Naive thymus-derived CD4-positive, alpha-beta T cell (primary cell): ENCODE measurements at places on chromosomes 11 and 22. TPM values are rescaled to one million over a fixed set of nuclear protein-coding genes. Genes with fewer than 3 reads are reported as not detected.

DNA sequence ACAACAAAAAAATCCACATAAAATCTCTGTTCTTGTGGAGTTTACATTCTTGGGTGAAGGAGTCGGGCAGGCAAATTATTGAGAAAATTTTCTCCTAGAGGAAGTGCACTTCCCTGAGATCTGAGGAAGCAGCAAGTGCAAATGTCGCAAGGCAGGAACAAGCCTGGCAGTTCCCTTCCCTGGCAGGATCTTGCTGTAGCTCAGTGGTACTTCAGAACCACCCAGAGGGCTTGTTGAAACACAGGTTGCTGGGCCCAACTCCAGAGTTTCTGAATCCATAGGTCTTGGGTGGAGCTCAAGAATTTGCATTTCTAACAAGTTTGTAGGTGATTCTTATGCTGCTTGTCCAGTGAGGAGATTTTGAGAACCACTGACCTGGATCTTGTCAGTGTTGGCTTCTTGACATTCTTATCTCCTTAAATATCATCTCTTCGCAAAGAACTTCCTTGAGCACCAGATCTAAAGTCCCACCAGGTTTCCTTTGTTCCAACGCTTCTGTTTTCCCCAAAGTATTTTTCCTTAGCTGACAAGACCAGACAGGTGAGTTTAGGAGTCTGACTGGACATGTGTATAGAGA is 9.6 kb downstream of the QSER1 start:
- no peak for DNase-seq
- H3K4me1 ChIP-seq: no peaks in the 10 kb centered on the region
- no peaks in the 10 kb centered on the region for H3K36me3 ChIP-seq
- no peaks in the 10 kb centered on the region for H3K27me3 ChIP-seq
- H3K4me3 ChIP-seq: no peak overlapping the region
- H3K27ac ChIP-seq: no peak overlapping the region

DNA sequence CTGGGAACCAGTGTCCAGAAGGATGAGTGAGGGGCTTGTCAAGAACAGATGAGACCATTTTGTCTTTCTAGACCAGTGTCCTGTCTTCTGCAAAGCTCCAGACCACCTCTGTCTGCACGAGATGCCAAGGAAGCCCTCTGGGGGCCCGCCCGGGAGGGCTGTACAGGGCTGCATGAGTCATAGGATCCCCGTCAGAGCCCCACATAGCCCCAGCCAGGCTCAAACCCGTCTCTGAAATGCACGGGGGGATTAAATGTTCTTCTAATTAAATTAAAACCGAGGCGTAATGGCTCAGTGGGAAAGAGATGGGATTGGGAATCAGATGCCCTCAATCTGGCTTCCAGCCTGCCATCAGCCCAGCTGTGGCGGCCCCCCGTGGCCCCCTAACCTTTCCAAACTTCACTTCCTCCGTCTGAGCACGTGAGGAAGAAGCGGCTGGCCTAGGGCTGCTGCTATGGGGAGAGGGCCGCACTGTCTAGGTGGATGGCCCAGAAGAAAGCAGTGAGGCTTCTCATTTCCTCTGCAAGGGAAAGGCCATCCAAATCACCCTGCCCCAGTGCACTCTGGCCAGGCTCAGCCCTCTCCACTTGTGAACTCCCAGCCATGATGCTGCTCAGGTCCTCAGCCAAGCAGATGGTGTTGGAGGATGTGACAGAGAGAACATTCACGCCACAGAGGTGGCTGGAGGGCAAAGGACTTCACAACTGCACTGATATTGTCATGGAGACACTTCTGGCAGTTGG is 32.8 kb downstream of the KCNQ1OT1 start:
- no peak overlapping the region for H3K27ac ChIP-seq
- H3K27me3 ChIP-seq: no peaks in the 10 kb centered on the region
- no peak overlapping the region for H3K4me3 ChIP-seq
- peaks cover 3% of the 10 kb centered on the region for H3K36me3 ChIP-seq

UPK3A gene
- total RNA-seq: not detected

GRCh38 chr22:28075358-28075981 is 156.4 kb upstream of the PITPNB start:
- no peak overlapping the region for H3K27ac ChIP-seq
- no peaks in the 10 kb centered on the region for H3K4me1 ChIP-seq
- no peak overlapping the region for H3K4me3 ChIP-seq
- H3K27me3 ChIP-seq: no peaks in the 10 kb centered on the region

GRCh38 chr11:133997554-133997953 is 40.8 kb upstream of the IGSF9B start:
- H3K36me3 ChIP-seq: no peaks in the 10 kb centered on the region
- no peak overlapping the region for H3K4me3 ChIP-seq
- H3K27ac ChIP-seq: no peak overlapping the region

EHF gene
- not detected for total RNA-seq

SF3A1 gene
- 284 TPM for total RNA-seq

NUCB2 gene
- total RNA-seq: 132 and 145 TPM in 2 replicates

DNA sequence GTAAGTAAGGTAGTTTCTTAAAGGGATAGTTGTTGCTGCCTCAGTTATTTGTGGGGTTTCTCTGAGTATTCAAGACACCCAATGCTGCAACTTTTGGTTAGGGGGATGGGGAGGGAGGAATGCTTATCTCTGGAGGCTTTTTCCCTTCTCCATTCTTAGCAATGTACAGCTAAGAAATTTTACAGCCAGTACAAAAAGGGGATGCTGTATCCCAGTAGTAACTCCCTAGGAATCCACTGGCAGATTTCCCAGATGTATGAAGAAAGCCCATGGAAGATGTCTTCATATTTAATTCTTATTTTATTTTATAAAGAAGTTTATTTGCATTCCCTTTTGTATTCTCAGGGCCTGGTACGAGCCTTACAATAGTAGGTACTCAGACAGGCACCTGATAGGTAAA is 154.8 kb downstream of the ENTHD1 start:
- no peaks in the 10 kb centered on the region for H3K36me3 ChIP-seq
- H3K27me3 ChIP-seq: no peaks in the 10 kb centered on the region
- no peak for DNase-seq
- H3K4me3 ChIP-seq: no peak overlapping the region
- H3K4me1 ChIP-seq: no peaks in the 10 kb centered on the region
- no peak overlapping the region for H3K27ac ChIP-seq

DNA sequence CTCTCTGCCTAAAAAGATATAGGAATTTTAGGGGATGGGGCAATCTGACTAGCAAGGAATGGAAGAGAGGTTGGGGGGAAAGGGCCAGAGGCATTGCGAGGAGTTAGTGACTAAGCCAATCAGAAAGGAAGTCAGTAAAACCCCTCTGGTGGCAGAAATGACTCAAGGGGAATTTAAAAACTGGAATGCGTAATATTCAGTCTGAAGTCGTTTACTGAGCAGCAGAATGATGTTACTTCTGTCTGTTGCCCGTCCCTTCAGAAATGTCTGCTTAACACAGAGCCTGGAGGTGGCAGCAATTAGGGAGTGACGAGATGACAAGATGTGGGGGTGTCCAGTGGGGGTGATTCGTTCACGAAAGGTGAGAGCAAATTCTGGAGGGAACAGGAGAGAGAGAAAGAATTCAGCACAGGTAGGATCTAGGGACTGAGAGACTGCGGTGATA is 107.7 kb upstream of the CLMP start:
- no peaks in the 10 kb centered on the region for H3K27me3 ChIP-seq
- no peak overlapping the region for H3K4me3 ChIP-seq
- H3K36me3 ChIP-seq: no peaks in the 10 kb centered on the region

CTTN gene
- 1.3 TPM for total RNA-seq

GRCh38 chr11:115674937-115675544 is 170.8 kb upstream of the CADM1 start:
- no peak overlapping the region for H3K4me3 ChIP-seq
- no peaks in the 10 kb centered on the region for H3K36me3 ChIP-seq
- H3K4me1 ChIP-seq: no peaks in the 10 kb centered on the region
- no peak for DNase-seq
- H3K27ac ChIP-seq: no peak overlapping the region
- H3K27me3 ChIP-seq: no peaks in the 10 kb centered on the region

- no peaks in the 10 kb centered on the region for H3K36me3 ChIP-seq
- no peaks in the 10 kb centered on the region for H3K27me3 ChIP-seq
- H3K4me1 ChIP-seq: no peaks in the 10 kb centered on the region
- H3K4me3 ChIP-seq: no peak overlapping the region
Measured at GRCh38 chr11:63699896-63700295, 18.6 kb downstream of the RTN3 start.

DNA sequence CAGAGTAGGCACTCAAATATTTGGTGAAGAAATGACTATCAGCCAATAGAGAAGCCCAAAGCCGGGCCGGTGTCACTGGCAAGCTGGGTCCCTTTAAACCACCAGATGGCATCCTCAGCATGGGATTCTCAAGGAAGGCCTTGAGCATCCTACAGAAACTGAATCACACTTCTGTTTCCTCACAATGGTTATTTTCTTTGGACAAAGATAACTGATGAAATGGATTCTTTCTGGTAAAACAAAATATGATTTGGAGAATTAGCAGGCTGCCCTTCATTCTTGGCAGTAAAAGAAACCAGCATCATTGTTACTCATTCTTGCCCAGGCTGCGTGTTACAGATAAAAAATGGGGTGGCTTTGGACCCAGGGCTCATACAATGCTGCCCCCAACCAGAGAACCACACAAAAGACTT is 30.3 kb upstream of the ASPHD2 start:
- no peaks in the 10 kb centered on the region for H3K36me3 ChIP-seq
- no peaks in the 10 kb centered on the region for H3K4me1 ChIP-seq

OR10A5 gene
- total RNA-seq: not detected in 2 replicates

- H3K27me3 ChIP-seq: no peaks in the 10 kb centered on the region
- no peak overlapping the region for H3K27ac ChIP-seq
- no peaks in the 10 kb centered on the region for H3K36me3 ChIP-seq
- H3K4me3 ChIP-seq: no peak overlapping the region
- no peak for DNase-seq
- no peaks in the 10 kb centered on the region for H3K4me1 ChIP-seq
Measured at GRCh38 chr11:68071281-68072048, 32.6 kb downstream of the TCIRG1 start.

GRCh38 chr11:86143087-86144030 is 74.5 kb upstream of the PICALM start:
- H3K4me1 ChIP-seq: peaks cover 4% of the 10 kb centered on the region
- no peak for DNase-seq
- H3K27ac ChIP-seq: no peak overlapping the region
- no peaks in the 10 kb centered on the region for H3K27me3 ChIP-seq
- H3K36me3 ChIP-seq: no peaks in the 10 kb centered on the region
- no peak overlapping the region for H3K4me3 ChIP-seq

GRCh38 chr22:24434471-24435322 is 7.3 kb downstream of the ADORA2A start:
- no peaks in the 10 kb centered on the region for H3K27me3 ChIP-seq
- peak; percentile 86 for DNase-seq
- H3K4me1 ChIP-seq: peaks cover 82% of the 10 kb centered on the region
- H3K4me3 ChIP-seq: peak overlapping the region; percentile 24
- H3K27ac ChIP-seq: peak overlapping the region; percentile 97

DNA sequence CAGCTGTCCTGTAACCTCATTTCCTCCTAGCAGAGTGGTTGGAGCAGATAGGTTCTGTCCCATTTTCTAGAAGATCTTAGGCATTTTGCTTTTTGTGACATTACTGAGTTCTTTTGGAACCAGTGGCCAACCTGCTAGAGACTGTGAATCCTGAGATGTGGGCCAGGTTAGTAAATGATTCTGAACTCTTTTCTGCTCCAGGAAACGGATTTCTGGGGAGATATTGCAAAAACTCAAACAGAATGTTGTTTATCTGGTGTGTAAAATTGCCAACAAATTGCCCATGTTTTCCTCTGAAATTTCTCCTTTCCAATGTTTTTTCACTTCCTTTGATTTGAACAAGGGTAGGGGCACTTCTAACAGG is 32.7 kb downstream of the SLC6A5 start:
- DNase-seq: no peak
- H3K4me3 ChIP-seq: no peak overlapping the region
- no peaks in the 10 kb centered on the region for H3K27me3 ChIP-seq
- no peak overlapping the region for H3K27ac ChIP-seq

FAM180B gene
- 0.24 TPM for total RNA-seq

RASD2 gene
- not detected for total RNA-seq

BIK gene
- total RNA-seq: 0.94 and 1.1 TPM in 2 replicates

- no peak for DNase-seq
- no peaks in the 10 kb centered on the region for H3K27me3 ChIP-seq
- no peak overlapping the region for H3K4me3 ChIP-seq
- H3K4me1 ChIP-seq: no peaks in the 10 kb centered on the region
- no peaks in the 10 kb centered on the region for H3K36me3 ChIP-seq
Measured at GRCh38 chr22:35482311-35482710, 58.3 kb upstream of the RASD2 start.

- DNase-seq: no peak
- peaks cover 14% of the 10 kb centered on the region for H3K4me1 ChIP-seq
- H3K4me3 ChIP-seq: no peak overlapping the region
Measured at GRCh38 chr22:43260331-43261231, 73.6 kb upstream of the TTLL12 start.

GRCh38 chr11:115644856-115645255 is 140.6 kb upstream of the CADM1 start:
- no peak overlapping the region for H3K4me3 ChIP-seq
- no peaks in the 10 kb centered on the region for H3K4me1 ChIP-seq
- H3K27ac ChIP-seq: no peak overlapping the region
- no peaks in the 10 kb centered on the region for H3K27me3 ChIP-seq
- DNase-seq: no peak
- no peaks in the 10 kb centered on the region for H3K36me3 ChIP-seq

- H3K4me1 ChIP-seq: peaks cover 20% of the 10 kb centered on the region
- no peak overlapping the region for H3K27ac ChIP-seq
- H3K36me3 ChIP-seq: peaks cover 4% of the 10 kb centered on the region
- no peak for DNase-seq
- no peak overlapping the region for H3K4me3 ChIP-seq
- H3K27me3 ChIP-seq: no peaks in the 10 kb centered on the region
Measured at GRCh38 chr11:538431-539051, 1.2 kb downstream of the LRRC56 start.

- DNase-seq: no peak
- no peak overlapping the region for H3K4me3 ChIP-seq
- no peak overlapping the region for H3K27ac ChIP-seq
- H3K4me1 ChIP-seq: no peaks in the 10 kb centered on the region
- H3K27me3 ChIP-seq: peaks cover 3% of the 10 kb centered on the region
- H3K36me3 ChIP-seq: no peaks in the 10 kb centered on the region
Measured at GRCh38 chr11:11786234-11786633, 55.5 kb upstream of the USP47 start.

ATL3 gene
- total RNA-seq: 29.5 TPM

THY1 gene
- total RNA-seq: not detected

ANO3 gene
- total RNA-seq: not detected in 2 replicates
